Right hindlimb (tissue), 1 donor: ENCODE measurements at places on chromosomes 5 and 9.

GRCh38 chr5:151199581-151200185 lies 24.2 kb downstream of the CCDC69 start:
- no peak for DNase-seq

- DNase-seq, result no peak
Observed at GRCh38 chr5:147892696-147893296, 13.5 kb downstream of the C5orf46 start.

GRCh38 chr5:66908230-66908629 lies 288.4 kb downstream of the CD180 start:
- DNase-seq, result no peak

DNA sequence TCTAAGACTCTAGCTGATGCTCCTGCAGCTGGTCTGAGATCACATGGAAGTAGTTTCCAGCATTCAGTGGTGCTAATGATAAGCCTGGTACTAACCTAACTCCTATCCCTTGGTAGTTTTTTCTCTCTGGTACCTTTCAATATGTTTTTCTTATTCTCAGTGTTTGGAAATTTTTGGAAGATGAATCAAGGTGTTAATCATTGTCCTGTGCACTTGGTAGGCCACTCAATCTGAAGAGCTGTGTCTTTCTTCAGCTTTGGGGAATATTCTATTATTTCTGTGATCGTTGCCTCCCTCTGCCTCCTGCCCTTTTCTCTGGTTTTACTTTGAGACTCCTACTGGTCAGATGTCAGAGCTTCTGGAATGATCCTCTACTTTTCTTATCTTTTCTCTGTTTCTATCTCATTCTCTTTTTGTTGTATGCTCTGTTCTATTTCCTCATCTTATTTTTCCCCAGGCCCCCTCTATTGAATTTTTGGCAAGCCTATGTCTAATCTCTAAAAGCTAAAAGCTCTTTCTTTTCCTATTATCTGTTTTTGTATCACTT lies 136.8 kb downstream of the APBA1 start:
- no peak for DNase-seq

DNA sequence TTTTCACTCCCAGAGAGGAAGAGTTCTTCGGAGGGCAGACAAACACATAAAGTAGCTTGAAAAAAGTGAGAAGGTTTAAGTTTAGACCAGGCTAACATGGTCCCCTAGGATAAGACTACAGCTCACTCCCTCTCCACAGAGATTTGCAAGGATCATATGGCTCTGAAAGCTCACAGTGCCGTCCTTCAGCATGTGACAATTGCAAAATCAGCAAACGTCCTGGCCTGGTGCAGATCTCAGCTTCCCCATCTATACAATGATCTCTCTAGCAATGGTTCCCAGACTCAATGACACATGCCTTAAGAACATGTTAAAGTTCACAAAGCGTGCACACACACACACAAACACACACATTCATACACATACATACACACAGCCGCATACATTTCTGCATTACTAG lies 327.6 kb downstream of the ACTL7B start:
- DNase-seq, result no peak

GRCh38 chr9:76419782-76420380 lies 25.7 kb upstream of the RFK start:
- no peak for DNase-seq

GRCh38 chr9:4228606-4229005 lies 71.3 kb downstream of the GLIS3 start:
- DNase-seq, result no peak

GRCh38 chr9:111627260-111627963 lies 3.7 kb upstream of the DNAJC25 start:
- no peak for DNase-seq

DNA sequence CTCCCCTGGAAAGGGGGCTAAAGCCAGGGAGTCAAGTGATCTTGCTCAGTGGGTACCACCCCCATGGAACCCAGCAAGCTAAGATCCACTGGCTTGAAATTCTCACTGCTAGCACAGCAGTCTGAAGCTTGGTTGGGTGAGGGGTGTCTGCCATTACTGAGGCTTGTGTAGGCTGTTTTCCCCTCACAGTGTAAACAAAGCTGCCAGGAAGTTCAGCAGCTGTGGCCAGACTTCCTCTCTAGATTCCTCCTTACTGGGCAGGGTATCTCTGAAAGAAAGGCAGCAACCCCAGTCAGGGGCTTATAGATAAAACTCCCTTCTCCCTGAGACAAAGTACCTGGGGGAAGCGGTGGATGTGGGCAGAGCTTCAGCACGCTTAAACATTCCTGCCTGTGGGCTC lies 17.1 kb upstream of the EPB41L4A start:
- no peak for DNase-seq

- DNase-seq, result no peak
Observed at GRCh38 chr5:2519153-2519552, 232.3 kb downstream of the IRX2 start.

- no peak for DNase-seq
Observed at GRCh38 chr5:34857161-34857560, 18.2 kb downstream of the TTC23L start.

DNA sequence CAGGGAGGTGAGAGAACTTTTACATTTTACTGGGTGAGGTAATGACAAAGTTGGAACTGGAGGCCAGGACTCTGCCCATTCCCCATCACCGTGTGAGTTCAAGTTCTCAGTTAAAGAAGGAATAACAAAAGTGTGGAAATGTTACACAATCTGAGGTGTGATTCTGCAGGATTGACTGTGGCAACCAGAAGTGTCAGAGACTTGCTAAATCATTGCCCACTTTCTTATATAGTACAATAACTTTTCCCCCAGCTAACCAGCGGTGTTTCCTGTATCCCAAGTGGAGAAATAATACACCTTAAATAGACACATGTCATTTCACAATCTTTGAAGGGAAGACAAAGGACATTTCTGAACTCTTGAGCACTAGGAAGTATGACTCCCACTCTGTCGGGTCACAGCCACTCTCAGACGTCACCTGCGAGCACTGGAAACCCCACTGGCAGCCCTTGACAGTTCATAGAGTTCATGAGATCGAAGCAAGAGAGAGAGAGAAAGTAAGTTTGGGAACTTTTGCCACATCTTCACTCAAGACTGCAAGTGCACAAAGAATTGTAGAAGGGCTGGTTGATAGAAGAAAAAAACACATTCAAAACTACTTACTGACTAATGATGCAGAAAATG lies 28.4 kb downstream of the PAX5 start:
- DNase-seq, result no peak

- DNase-seq, result no peak
Observed at GRCh38 chr5:160960592-160960991, 108.6 kb upstream of the ATP10B start.

DNA sequence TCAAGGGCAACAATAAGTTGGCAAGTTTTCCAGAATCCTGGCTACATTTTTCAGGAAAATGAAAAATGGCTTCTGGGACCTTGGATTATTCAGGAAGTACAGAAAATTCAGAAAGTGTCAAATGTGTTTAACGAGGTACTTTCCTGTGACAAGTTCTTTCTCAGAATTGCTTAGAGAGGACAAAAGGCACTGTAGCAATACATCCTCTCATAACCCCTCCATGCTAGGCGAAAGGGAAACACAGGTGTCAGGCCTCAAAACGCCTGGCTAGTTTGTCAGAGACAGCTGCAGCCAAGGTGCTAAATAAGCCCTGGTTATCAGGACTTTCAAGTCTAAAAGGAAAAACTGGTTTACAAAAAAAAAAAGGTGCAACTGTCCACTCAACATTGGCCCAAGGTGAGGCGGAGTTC lies 115.2 kb downstream of the GNAQ start:
- DNase-seq, result no peak

GRCh38 chr5:89228355-89228754 lies 345.4 kb upstream of the MEF2C start:
- DNase-seq, result no peak

- DNase-seq, result no peak
Observed at GRCh38 chr5:1537603-1538154, 13.9 kb upstream of the LPCAT1 start.

DNA sequence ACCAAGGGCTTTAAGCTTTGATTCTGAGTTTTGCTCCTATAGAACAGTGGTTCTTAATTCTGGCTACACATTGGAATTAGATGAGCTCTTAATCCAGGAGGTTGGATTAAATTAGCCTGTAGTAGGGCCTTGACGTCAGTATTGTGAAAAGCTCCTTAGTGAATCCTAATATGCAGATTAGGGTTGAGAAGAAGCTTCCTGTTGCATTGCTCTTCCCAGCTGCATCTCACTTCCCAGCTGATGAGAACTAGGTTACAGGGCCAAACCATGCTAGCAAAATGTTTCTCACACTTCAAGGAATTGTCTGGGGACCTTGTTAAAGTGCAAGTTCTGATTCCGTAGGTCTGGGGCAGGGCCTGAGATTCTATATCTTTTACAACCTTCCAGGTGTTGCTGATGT lies 300.0 kb downstream of the ZSWIM6 start:
- DNase-seq, result no peak

DNA sequence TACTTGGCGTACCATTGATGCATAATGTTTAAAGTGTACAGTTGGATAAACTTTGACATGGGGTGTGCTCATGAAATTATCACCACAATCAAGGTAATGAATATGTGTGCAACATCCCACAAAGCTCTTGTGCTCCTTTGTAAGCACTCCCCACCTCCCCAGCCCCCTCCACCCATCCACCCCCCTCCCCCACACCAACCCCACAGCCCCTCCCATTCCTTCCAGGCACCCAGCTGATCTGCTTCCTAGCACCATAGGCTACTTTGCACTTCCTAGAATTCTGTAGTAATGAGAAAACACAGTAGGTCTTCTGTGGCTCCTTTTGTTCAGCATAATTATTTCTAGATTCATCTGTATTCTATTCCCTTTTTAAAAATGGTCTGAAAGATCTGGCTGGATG lies 24.5 kb downstream of the FGD3 start:
- no peak for DNase-seq

- DNase-seq, result no peak
Observed at GRCh38 chr9:112795921-112796320, 45.4 kb downstream of the SNX30 start.

- DNase-seq, result no peak
Observed at GRCh38 chr9:134694714-134695113, 53.1 kb downstream of the COL5A1 start.

DNA sequence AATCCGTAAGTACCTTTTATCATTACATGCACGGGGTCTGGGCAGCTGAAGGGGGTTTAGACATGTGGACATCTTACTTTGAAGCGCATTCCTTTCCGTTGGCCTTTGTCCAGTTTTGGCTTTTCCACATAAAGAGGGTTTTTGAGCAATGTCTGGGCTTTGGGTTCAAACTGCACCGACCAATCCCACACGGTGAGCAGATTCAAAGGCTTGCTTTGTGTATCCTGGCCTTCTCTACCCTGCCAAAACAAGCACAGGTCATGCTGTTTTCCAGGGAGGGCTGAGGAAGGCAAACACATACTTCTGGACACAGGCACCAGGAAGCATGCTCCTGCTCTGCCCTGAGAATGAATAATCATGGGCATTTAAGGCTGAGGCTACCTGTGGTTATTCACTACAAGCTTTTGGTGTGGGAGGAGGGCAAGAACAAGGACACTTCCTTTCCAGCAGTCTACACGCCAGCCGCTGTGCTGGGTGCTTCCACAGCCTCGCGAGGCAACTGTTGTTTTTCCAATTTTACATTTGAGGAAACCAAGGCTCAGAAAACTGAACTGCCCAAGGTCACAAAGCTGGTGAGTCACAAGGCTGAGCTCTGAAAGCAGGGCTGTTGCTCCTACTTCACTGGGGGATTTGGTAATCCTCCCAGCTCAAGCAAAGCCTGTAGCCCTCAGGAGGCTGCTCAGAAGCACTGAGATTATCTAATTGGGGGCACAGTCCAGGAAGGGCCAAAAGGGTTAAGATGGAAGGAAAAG lies 59.8 kb upstream of the GOLPH3 start:
- DNase-seq, result peak; percentile 45

DNA sequence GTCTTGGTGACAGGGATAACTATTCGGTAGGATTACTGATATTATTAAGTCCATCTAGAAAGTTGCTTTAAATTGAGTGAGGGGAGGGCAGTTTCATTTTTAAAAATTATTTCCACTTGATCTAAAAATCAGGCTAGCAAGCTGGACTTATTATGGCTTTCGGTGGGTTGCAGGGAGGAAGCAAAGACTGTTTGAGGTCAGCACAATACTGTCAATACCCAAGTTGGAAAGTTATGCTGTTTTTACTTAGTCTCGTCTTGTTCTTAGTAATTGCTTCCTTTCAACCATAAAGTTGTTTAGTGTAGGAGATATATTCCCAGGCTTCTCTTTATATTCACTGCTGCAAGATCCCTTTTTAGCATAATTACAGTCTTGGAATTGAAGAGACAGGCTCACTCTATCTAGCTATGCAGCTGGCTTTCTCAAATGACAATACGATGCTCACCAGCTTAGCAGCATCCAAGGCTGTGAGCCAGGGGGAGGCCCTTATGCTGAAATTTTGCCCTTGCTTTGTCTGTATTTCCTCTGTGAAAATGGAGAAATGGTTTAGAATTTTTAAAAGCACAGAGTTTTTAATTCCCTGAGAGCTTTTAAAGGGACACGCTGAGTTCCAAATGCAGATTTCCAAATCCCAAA lies 68.2 kb upstream of the APC start:
- peak; percentile 67 for DNase-seq

DNA sequence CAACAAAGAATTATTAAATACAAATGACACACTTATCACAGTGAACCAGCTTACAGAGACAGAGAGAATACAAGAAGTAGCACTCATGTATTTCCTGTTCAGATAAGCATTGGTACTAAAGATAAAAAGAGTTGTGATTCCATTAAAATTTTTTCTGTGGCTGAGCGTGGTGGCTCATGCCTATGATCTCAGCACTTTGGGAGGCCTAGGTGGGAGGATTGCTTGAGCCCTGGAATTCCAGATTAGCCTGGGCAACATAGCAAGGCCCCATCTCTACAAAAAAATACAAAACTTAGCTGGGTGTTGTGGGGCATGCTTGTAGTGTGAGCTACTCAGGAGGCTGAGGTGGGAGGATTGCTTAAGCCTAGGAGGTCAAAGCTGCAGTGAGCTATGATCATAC lies 32.9 kb downstream of the FCHO2 start:
- DNase-seq, result no peak

DNA sequence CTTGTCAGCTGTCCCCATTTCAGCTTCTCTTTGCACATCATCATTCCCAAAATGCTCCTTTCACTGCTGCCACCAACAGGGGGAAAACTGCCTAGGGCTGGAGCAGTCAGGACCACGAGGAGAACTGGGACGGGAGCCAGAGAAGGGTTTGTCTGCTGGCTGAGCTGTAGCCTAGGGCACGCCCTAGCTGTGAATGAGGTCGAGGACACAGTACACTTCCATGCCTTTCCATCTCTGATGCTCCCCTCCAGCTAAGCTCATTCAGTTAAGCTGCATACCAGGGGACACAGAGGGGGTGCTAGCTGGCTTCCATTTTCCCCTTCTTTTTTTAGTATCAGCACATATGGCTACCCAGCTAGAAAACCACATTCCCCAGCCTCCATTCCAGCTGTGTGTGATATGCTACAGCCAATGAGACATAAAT lies 64.7 kb downstream of the STK10 start:
- peak; percentile 86 for DNase-seq

DNA sequence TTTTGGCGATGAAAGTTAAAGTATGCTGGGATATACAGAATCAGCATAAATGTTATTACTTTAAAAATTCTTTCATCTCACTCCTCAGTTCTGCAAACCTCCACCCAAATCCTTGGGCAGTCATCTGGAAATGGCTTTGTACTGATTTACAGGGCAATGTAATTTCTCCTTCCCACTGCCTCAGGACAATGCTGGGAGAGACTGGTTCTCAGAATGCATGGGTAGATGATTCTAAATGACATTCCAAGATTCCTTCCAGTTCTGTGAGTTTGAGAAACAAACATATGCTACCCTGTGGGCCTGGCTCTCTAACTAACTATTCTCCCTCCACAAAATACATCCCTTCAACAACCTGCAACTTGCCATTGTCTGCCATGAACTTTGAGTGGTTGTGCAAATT lies 7.5 kb upstream of the PSAT1 start:
- no peak for DNase-seq
